ENCODE measurements at places on chromosomes 2 and 18.

- no peak for DNase-seq
Measured at GRCh38 chr18:46331316-46331715, 227.1 kb downstream of the HAUS1 start.

GRCh38 chr2:232211743-232212686, 166.5 kb upstream of the ALPP start:
- no peak for DNase-seq

DNA sequence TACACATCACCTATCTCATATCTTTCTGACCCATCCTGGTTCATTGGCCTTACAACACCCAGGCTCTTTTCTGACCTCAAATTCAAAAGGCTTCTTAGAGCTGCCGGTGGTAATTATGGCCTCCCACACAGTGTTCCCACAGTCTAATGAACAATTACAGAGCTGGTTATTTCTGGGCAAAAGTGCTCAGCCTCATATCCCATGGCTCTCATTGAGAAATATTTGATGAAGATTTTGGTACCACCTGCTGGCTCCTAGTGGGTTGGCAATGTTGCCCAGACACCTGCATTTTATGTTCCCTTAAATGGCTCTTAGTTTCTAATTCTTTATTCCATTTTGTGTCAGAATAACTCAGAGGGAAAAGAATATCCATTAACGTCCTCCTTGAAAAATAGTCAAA, 20.1 kb upstream of the SCYGR2 start:
- no peak for DNase-seq

- no peak for DNase-seq
Measured at GRCh38 chr18:48405978-48406377, 3.2 kb downstream of the ZBTB7C start.

GRCh38 chr2:48114256-48114655, 208.0 kb upstream of the FBXO11 start:
- peak; percentile 49 for DNase-seq

DNA sequence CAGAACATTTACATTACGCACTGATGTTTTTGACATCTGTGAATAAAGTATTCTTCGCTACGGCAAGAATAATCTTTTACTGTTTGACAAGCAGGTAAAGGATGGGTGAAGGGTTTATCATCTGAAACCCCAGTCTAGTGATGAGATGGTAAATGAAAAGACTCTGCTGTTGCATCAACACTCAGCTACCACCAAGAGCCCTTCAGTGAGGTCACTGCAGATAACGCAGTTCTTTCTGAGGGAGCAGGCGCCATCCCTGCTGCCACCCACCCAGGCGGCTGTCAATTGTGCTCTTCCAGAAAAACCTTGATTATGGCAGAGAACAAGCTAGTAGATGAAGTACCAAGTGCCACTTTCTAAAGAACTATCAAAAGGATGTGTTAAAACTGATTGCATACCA, 58.7 kb downstream of the ABCG8 start:
- no peak for DNase-seq

- no peak for DNase-seq
Measured at GRCh38 chr18:12745095-12745795, 42.4 kb downstream of the PSMG2 start.

DNA sequence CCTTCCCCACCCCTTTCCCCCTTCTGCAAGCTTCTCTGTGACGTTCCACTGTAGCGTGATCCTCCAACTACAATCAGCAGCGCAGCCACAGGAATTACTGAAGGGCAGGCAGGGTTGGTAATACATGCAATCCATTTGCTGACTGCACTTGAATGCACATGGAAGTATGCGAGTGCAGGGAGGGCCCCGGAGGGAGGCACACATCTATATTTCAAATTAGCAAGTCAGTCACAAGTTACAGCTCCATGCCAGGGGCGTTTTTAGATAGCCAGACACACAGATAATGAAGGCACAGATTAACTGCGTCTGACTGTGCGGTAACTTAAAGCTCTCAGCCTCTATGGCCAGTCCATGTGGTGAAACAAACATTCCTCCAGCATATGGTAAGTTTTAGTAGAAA, 209.2 kb upstream of the GATA6 start:
- no peak for DNase-seq

- no peak for DNase-seq
Measured at GRCh38 chr2:207230261-207231105, 64.7 kb upstream of the KLF7 start.

DNA sequence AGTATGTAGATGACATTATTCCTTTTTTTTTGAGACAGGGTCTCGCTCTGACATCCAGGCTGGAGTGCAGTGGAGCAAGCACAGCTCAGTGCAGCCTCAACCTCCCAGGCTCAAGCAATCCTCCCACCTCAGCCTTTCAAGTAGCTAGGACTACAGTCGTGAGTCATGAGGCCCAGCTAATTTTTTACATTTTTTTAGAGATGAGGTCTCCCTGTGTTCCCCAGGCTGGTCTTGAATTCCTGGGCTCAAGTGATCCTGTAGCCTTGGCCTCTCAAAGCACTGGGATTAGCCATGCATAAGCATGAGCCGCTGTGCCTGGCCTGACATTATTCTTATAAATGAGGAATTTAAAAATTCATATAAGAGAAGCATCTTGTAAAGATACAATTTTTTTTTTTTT, 86.9 kb downstream of the FAM117B start:
- no peak for DNase-seq

DNA sequence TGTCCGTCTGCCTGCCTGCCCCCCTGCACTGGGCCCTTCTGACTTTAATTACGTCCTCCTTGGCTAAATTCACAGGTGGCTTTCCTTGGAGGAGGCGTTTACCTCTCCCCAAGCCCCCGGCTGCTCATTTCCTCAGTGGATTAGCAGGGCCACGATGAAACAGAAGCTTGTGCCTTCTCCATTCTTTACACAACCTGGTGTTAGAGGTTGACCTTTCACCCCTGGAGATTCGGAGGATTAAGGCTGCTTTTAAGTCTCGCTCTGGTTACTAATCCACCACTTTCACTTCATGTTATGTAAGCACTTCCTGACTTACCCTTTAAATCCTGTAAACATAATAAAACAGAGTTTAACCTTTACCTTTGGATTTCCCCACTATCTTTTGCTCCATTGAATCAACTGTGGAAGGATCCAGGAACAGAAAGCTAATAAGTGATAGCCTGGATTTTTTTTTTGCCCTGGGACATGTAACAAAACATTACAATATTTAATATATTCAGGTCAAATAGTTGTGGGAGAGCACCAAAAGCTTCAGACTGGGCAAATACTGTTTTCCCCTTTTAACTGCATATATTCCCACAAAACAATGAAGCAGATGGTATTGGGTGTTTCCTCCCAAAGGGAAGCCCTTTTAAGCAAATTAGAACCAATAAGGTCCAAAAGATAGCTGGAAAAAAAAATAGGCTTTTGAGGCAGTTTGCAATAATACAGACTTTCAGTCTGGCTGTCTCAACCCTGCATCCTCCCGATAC, 370.2 kb downstream of the EN1 start:
- no peak for DNase-seq

DNA sequence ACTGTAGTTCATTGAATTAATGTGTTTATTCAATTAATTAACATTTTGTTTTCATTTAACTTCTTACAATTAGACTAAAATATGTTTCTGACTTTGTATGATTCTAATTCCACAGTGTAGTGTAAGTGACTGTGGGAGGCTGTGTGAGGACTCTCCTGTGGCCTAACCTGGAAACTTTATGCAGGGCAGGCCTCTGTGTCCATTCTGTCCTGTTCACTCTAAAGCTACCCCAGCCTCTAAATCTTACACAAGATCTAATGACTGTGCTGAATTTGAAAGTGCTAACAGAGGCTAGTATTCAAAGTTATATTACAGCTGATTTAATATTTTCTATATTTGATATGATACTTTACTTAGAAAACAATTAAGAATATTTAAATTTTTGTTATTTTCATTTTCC, 270.5 kb upstream of the CDH19 start:
- DNase-seq = no peak

DNA sequence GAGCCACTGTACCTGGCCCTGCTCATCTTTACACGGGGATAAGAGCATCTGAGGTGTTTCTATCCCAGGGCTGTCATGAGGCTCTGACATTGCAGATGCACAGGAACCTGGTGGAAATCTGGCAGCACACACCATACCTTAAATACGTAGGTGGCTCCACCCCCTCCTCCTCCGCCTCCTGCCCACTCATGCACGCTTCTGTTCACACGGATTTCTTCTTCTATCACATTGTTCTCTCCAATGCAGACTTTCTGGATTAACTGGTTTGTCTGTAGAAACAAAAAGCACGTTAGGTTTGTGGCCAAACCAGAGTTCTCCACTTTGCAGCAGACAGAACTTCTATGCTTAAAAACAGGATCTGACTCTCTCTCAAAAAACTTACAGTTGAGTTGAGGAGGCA, 118.2 kb downstream of the CLIP4 start:
- DNase-seq = no peak

GRCh38 chr2:199922856-199923255, 11.8 kb downstream of the C2orf69 start:
- no peak for DNase-seq

GRCh38 chr2:108229875-108230274, 9.9 kb upstream of the SULT1C3 start:
- DNase-seq = no peak

- no peak for DNase-seq
Measured at GRCh38 chr18:55477860-55478581, 110.0 kb downstream of the TCF4 start.

DNA sequence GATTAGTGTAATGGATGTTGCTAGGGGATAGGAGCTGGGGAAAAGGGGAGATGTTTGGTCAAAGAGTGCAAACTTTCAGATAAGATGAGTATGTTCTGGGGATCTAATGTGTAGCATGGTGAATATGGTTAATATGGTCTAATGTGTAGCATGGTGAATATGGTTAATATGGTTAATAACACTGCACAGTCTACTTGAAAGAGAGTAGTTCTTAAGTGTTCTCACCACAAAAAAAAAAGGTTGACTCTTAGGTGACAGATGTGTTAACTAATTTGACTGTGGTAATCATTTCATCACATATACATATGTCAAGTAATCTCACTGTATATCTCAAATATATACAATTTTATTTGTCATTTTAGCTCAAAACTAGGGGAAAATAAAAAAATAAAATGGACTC, 121.3 kb upstream of the CD226 start:
- DNase-seq = no peak

- no peak for DNase-seq
Measured at GRCh38 chr18:32907311-32907585, 134.4 kb upstream of the KLHL14 start.

- DNase-seq = peak; percentile 13
Measured at GRCh38 chr2:100554798-100555407, 7.9 kb upstream of the PDCL3 start.

DNA sequence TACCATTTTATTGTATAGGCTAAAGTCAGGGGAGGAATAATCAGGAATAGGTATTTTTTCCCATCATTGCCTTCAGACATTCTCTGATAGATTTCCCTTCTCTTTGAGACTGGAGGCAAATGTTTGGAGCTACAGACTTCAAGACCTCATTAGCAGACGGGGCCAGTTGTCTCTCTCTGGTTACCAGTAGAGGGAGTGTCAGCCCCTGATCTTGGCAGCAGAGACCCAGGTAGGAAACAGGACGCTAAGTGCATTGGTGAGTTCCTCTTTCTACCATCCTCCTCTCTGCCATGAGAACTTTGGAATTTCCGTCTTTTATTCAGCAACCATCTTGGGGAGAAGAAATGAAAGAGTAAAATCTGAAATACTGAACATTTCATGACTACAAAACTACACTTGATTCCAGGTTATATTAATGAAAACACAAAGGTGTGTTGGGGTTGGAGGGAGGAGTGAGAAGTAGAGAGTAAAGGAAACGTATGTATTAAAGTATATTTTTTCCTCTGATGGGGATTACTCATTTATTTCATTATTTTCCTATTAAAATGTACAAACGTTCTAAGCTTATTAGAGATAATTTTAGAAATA, 186.2 kb upstream of the GCFC2 start:
- DNase-seq = no peak

All from activated T-cell treated with anti-CD3 and anti-CD28 coated beads for 24 hours (primary cell).